ENCODE measurements at places on chromosomes 1 and 21. TPM values are rescaled to one million over a fixed set of nuclear protein-coding genes. Genes with fewer than 3 reads are reported as not detected.

DNA sequence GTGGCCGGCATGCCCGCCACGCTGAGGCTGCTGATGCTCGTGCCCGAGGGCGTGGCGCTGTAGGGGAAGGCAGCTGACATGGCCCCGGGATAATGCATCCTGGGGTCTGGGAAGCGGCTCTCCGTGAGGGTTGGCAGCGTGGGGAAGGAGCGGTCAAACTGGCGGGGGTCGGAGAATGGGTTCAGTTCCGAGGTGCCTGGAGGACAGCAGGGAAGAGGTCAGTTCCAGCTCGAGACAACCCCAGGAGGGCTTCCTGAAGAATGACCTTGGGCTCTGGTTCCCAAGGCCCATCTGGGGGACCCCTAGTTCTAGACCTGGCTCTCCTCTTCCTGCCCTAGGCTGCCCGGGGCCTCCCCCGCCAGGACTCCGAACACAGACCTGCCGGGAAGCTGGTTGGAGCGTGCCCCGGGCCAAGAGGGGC, 27.6 kb downstream of the RUNX3 start:
- no peak for DNase-seq

DNA sequence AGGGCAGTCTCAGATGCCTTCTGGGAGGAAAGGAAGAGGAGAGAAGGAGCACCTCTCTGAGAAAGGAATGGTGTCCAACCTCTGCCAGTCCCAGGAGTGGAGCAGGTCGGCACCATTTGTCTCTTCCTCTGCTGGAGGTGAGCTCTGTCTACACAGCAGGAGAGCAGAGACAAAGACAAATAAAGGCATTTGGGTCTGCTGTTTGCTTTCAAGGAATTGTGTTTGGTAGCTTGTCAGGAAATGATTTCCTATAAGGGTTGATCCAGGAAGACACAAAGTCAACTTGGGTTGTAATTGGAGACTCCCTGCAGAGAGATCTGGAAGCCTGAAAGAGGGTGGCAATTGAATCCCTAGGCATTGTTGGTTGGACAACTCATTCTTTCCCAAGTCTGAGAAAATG, 34.5 kb upstream of the PLXNA2 start:
- no peak for DNase-seq

DNA sequence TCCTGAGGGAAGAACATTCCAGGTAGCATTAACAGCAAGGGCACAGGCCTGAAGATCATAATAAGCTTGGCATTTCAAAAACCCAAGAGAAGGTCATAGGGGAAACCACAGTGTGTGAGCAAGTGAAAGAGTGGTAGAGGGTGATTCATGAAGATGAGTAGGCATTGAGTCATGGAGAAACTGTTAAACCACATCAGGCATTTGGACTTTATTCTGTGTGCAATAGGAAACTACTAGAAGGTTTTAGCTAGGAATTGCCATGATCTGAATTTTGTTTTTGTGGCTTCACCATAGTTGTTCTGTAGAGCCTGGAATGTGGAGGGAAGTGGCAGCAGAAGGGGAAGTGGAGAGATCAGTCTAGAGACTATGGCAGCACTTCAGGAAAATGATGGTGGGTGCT, 359.0 kb upstream of the PTBP2 start:
- no peak for DNase-seq

GRCh38 chr1:29286194-29286767, 50.0 kb downstream of the PTPRU start:
- DNase-seq, result no peak

DNA sequence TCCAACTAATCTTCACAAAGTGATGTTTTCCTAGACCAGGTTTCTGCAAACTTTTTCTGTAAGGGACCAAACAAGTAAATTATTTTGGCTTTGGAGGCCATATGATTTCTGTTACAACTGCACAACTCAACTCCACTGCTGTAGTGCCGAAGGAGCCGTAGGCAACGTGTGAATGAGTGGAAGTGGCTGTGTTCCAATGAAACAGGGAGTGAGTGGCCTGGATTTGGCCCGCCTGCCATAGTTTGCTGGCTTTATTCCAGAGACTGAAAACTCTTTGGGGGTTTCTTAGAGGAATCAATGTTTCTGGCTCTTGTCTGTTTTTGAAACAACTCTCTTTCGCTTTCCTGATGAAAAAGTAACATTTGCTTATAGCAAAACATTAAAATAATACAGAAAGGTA, 12.6 kb upstream of the ACTL8 start:
- no peak for DNase-seq

GRCh38 chr1:147902253-147902845, at the start of gene GJA8:
TSS of gene GJA8 (plus strand) at chr1:147902795. CDS start at chr1:147907956, 5,161 bp downstream.
- no peak for DNase-seq

DNA sequence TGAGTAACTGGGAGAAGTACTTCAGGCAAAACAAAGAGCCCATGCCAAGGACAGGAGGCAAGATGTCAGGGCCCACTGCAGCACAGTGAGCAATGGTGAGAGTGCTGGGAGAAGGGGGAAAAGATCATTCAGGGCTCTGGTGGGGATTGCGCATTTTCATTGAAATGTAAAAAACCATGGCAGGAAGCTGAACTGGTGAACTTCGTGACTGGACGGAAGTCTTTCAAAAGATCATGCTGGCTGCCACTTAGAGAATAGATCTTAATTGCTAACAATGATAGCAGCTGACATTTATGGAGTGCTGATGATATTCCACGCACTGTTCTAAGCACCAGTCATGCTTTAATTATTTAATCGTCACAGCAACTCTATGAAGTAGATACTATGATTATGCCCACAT, 107.0 kb downstream of the TGFBR3 start:
- no peak for DNase-seq

- no peak for DNase-seq
Observed at GRCh38 chr1:114702737-114703136, 7.4 kb upstream of the AMPD1 start.

Gene NFASC
- 0.71 TPM for total RNA-seq

Gene OR14K1
- not detected for total RNA-seq

All from natural killer cell treated with Interleukin-12 subunit alpha and Interleukin-12 subunit beta and Interleukin-15 and Interleukin-18, amount 100 ng/mL, for 72 hours (primary cell).